Central memory CD4-positive, alpha-beta T cell (primary cell): ENCODE measurements at places on chromosomes 5 and 9.

- DNase-seq = no peak
Measured at GRCh38 chr9:116899337-116900006, 212.4 kb downstream of the TRIM32 start.

DNA sequence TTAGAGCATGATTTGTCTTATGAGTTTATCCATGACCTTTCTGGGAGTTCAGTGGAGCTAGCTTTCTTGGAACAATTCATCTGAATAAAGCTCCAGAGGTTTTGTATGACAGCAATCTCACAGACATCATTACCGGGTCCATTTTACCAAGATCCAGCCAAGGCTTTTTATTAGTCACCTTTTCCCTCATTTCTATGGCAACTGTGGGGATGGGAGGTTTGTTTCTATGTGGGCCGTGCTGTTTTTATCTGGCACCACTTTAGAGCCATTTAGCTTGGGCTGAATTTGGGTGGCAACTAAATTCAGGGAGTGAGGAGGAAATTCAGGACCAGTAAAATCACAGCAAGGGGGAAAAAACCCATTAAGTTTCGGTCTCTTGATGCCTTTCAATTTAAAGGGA is 245.7 kb downstream of the NSG2 start:
- no peak for DNase-seq

DNA sequence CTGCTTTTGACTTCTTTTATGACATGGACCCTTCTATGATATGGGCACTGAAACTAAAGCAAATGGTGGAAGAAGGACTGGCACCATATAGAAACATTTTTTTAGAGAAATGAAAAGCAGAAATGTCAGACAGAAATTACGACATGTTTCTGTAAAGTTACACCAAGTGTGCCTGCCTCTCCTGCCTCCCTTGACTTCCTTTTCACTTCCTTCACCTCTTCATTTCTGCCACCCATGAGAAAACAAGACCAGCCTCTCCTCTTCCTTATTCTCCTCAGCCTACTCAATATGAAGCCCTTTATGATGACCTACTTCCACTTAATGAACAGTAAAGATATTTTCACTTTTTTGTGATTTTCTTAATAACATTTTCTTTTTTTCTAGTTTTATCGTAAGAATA is 44.5 kb downstream of the ERCC6L2 start:
- no peak for DNase-seq

GRCh38 chr5:23626961-23627360 is 119.6 kb downstream of the PRDM9 start:
- DNase-seq = no peak

DNA sequence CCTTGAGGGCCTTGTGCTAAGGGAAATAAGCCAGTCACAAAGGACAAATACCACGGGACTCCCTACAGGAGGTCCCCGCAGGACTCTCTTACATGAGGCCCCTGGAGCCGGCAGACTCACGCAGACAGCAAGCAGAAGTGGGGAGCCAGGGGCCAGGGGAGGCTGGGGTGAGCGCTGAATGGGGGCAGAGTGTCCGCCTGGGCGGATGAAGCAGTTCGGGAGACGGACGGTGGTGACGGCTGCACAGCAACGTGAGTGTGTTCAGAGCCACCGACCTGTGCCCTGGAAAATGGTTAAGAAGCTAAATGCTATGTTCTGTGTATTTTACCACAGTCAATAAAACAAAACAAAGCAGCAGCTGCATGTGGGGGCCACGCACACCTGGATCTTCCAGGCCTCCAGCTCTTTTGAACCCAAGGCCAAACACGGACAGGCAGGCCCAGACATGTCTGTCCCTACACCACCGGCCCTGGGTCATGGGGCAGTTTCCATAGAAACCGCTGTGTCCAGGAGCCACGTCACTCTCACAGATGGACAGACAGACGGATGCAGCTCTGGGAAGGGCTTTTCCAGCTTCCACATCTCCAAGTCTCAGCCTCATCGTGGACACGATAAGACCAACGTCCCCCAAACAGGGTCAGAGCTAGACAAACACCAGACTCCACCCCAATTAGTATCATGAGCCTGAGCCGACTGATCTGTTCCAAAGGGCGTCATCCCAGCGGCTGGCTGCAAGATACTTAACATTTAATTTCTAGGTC is 103.9 kb downstream of the VAV2 start:
- no peak for DNase-seq

DNA sequence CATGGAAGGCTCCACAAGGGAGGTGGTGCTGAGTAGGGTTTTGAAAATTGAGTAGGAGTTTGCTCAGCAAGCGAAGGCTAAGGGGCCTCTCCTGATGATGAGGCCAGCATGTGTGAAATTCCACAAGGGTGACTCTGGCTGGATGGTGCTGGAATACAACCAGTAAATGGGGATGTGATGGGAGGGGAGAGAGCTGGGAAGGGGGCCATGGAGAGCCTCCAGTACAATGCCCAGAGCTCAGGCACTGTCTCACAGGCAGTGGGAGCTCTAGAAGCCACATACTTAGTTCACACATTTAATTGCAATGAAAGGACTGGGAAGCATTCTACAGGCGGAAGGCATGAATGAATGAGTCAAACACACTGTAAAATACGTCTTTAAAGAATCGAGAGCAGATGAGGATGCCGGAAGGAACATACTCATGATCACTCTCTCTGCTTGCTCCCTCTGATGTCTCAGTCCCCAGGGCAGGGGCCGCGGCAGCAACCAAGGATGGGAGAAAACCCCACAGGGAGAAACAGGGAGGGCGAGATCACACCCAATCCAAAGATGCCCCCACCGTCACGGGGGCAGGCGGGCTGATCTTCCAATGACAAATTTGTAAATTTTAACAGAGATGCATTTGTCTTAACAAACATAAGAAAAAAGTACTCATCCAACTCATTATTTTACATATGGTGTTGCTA is 261.0 kb downstream of the NSG2 start:
- no peak for DNase-seq

DNA sequence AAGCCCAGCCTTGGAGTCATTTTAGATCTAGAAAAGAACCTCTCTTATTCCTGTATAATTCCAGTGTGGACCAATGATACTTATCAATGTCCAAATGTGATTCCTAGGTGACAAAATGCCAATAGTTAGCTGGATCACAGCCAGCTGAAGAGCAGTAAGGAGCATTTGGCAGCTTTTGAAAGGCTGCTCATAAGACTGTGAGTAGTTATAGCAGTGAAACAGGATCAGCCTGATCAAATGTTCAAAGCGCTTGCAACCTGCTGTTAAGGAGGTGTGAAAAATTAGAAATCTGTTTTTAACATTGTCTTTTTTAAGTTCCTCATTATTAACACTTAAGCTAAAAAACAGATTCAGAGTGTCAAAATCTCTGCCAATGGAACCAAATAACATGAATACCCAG is 85.1 kb downstream of the SSBP2 start:
- DNase-seq = no peak

DNA sequence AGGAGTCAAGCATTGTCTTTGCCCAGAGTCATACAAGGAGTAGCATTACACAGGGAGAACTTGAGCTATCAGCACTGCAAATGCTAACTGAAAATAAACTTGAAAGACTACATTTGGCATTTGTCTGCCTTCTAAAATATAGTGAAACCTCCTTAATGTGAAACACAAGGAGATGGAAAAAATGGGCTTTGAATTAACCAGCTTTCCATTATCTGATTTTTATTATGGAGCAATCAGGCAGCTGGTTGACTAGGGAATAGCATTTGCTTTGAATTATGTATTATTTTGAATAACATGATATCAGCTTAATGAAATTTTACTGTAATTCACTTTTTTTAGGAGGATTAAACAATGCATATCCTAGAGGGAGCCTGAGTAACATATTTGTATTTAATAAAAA is 130.8 kb downstream of the GDNF start:
- DNase-seq = no peak

GRCh38 chr9:111994831-111995458 is 98.3 kb downstream of the UGCG start:
- DNase-seq = peak; percentile 9

DNA sequence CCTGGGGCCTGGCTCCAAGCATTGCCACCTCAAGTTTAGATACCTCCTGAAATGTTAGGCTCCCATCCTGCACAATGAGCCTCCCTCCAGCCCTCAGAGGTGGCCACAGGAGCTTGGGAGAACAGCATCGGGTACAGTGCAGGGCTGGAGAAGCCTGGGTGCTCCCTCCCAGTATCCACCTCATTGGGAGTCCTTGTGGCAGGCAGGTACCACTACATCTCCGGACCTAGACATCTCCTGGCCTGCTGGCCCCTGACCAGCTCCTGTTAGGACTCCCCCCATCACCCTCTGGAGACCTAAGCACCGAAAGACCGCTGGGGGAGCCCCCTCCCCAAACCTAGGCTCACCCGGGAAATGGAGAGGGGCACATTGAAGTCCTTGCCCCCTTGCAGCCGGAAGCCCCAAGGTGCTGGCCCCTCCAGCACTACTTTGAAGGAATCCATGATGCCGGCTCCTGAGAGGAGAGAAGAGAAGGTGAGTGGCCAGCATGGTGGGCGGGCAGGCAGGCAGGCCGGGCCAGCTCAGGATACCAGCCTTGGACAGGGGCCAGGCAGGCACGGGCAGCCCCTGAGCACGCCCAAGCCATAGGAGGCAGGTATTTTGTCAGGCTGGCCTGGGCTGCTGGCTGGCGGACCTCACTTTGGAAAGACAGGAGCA is 1.2 kb downstream of the PDLIM7 start:
- no peak for DNase-seq

- DNase-seq = no peak
Measured at GRCh38 chr5:157356576-157356975, 90.7 kb downstream of the CYFIP2 start.

DNA sequence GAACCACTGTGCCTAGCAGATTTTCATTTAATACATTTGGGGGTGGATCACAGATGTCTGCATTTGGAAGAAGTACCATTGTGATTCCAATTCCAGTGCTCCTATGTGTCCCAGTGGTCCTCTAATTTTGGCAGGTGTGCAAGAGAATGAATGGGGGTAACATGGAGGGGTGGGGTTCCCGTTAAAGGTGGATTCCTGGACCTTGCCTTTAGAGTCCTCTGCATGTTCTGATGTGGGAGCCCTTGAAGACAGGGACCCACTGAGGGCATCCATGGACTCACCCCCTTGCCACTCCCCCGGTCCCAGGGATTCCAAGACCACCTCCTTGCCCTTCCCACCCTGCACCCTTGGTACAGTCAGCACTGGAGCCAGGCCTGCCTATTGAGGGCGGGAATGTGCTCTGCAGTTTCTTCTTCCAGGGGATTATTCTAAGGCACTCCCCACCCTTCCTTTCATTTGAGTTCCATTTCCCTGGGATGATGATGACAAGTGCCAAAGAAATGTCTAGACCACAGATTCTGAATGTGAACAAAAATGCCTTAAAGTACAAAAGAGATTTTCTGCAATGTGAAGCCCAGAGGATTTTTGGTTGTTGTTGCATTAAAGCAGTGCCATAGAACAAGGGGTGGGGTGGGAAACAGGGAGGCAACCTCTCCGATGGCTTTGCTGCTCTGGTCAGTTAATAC is 119.4 kb upstream of the PTCH1 start:
- DNase-seq = no peak

DNA sequence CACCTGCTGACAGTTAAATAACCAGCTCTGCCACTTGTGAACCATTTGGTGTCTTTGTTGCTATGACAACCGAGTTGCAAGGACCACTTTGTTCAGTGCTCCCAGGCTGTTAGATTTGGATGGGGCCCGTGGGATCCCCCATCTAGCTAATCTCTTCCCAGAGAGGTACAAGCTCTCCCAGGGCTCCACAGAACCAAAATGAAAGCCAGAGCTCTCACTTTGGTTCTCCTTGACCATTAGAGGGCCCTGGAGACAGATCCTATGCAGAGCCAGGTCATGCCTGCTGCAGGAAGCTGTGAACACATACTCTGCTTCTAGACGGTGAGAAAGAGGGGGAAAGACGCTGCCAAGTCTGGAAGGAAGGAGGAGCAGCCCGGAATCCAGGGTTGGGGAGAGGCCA is 224.6 kb downstream of the GABBR2 start:
- DNase-seq = no peak

GRCh38 chr5:38448568-38449350 is 107.7 kb downstream of the LIFR start:
- no peak for DNase-seq

DNA sequence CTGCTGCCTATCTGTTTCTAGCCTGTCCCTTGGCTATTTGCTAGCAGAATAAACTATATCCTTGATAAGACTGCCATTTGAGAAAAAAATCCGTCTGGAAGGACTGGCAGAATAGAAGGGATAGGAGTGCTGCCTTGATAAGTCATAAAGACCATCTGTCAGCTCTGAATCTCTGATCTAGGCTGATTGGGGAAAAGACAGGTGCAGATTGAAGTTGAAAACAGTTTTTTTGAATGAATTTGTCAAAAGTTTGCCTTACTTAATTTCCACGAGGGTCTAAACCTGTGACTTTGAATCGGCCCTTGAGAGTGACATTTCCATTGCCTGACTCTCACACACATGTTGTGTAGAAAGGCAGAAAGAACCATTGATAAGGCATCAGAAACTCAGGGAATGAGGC is 218.6 kb downstream of the MAN2A1 start:
- no peak for DNase-seq

- peak; percentile 10 for DNase-seq
Measured at GRCh38 chr5:116947691-116948528, 373.3 kb upstream of the SEMA6A start.

DNA sequence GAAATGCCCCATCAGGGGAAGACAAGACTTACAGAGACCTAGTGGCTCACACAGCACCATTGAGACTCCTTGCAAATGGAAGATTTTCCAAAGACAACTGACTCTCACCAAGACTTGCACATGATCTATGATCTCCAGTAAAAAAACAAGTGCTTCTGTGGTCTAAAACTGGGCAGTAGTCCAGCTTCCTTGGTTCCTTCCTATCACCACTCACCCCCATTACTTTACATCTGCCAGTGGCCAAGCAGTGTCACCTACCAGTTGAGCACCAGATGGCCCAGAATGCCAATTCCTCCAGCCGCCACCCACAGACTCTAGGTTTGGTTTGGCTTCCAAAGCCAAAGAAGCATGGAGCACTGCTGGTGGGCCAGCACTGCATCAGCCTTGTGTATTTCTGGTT is 47.7 kb downstream of the SH3TC2 start:
- DNase-seq = no peak

DNA sequence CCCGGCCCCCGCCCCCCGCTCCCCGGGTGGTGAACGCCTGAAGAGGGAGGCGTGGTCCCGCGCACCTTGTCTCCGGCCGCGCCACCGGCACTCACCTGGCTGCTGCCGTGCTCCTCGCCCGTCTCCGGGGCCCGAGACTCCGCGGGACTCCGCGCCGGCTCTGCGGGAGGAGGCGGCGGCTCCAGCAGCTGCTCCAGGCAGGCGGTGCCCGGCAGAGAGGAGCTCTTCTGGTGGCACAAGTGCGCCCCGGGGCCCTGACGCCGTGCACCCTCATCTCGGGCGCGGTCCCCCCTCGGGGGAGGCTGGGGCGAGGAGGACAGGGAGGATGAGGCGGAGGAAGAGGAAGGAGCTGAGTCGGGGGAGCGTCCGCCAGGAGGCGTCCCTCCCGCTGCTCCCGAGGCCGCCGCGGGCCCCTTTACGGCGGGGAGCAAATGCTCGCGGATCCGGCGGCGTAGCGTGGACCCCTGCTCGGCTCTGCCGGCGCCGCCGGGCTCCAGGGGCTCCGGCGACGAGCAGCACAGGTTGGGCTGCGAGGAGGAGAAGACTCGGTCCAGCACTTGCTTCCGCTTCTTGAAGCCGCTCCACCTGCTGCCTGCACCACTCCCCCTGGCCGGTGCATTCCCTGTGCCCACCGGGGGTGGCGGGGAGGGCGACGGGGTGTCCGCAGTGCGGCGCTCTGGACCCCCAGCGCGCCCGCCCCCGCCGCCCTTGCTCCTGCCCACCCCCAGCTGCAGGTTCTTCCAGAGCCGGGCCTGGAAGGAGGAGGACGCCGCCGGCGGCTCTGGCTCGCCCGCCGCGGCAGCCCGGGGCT is 928 bp downstream of the MCTP1 start:
- DNase-seq = no peak
